Pulmonary artery endothelial cell (primary cell): ENCODE measurements at places on chromosomes 5 and 9. TPM values are rescaled to one million over a fixed set of nuclear protein-coding genes. Genes with fewer than 3 reads are reported as not detected.

The DPH7 gene
- 23.1 and 28.0 TPM in 2 replicates for total RNA-seq

The DNM1 gene
- total RNA-seq: 0.33 and 0.39 TPM in 2 replicates

The BARHL1 gene
- total RNA-seq: not detected in 2 replicates

The RGS3 gene
- 278 and 424 TPM in 2 replicates for total RNA-seq

The PIP5K1B gene
- total RNA-seq: 0.04 and 0.13 TPM in 2 replicates

The SARDH gene
- total RNA-seq: 0.20 and 0.35 TPM in 2 replicates

The BHMT2 gene
- 0.13 and 2.5 TPM in 2 replicates for total RNA-seq
